Fibroblast of upper back skin (primary cell): ENCODE measurements at places on chromosomes 4 and X.

DNA sequence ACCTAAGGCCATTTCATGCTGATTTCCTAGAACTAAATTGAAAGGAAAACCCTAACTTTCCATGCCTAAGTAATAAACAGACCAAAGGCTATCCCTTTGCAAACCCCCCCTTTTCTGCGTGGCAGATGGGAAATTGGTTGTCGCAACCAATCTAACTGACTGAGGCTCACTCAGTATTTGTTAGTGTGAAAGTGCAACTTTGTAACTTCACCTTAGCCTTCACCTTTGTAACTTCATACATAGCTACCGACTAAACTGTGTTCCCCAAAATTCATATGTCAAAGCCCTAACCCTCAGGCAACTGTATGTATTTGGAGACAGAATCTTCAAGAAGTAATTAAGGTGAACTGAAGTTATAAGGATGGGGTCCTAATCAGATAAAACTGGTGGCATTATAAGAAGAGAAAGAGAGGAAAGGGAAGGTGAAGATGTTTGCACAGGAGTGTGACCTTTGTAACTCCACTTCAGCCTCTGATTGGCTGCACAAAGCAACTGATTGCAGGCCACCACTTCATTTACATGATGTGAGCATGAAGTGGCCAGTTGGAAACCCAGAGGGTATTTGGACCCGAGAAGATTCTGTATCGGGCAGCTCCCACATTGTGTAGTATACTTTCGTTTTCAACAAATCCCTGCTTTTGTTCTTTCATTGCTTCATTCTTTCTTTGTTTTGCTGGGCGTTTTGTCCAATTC, 4.9 kb upstream of the TMEM33 start:
- DNase-seq: no peak

DNA sequence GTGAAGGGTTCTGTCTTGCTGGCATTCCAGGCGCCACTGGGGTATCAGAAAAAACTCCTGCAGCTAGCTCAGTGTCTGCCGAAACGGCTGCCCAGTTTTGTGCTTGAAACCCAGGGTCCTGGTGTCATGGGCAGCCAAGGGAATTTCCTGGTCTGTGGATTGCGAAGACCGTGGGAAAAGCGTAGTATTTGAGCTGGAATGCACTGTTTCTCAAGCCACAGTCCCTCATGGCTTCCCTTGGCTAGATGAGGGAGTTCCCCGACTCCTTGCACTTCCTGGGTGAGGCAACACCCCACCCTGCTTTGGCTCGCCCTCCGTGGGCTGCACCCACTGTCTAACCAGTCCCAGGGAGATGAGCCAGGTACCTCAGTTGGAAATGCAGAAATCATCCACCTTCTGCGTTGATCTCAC, 40.1 kb downstream of the NOP14 start:
- no peak for DNase-seq

GRCh38 chrX:21996872-21997455, 35.2 kb upstream of the PHEX start:
- peak; percentile 71 for DNase-seq

- DNase-seq: no peak
These were observed 537.3 kb upstream of the RPS6KA3 start for GRCh38 chrX:20803971-20804370.

GRCh38 chr4:186878203-186878776, 154.6 kb upstream of the FAT1 start:
- DNase-seq: no peak

GRCh38 chr4:63589796-63590195, 819.5 kb downstream of the TECRL start:
- DNase-seq: no peak

- DNase-seq: no peak
These were observed 211.5 kb upstream of the MID1 start for GRCh38 chrX:10831716-10832502.

GRCh38 chr4:122606364-122607043, 14.4 kb downstream of the IL21 start:
- DNase-seq: no peak

DNA sequence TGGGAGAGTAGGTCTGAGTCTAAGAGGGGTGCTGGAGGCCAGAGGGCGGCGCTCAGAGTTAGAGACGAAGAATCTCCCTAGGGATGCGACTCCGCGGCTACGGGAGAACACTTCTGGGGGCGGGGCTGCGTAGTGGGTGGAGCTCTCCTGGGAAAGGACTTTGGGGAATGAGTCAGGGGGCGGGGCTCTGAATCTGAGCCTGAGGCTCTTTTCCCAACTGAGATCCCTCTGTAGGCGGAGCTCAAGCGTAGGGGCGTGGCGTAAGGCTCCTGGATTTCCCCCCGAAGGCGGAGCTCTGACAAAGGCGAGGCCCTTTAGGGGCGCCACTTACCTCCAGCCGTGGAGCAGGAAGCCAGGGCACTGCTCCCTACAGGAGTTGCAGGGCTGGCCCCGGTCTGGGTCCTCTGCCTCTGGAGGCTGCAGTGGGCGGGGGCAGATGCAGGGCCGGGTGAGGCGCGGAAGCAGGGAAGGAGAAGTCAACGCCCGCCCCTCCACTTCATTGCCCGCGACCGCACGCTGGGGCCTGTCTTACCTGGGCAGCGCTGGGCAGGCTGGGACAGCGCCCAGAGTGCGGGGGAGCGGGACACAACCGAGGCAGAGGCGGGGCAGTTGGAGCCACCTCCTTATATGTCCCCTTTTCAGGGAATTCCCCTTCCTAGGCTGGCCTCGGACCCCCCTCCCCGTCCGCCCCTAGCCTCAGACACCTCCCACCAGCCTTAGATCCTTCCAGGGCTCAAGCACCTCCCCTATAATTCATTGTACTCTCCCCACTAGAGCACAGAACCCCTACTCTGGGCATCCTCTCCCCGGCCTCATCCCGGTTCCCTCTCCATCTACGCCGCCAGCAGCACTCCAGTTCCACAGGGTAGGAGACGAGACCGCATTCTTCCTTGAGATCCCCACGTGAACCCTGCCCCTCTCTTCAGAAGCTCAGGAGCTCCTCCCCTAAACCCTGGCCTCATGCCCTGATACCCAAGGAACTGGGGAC, 1.6 kb downstream of the PRICKLE3 start:
- DNase-seq: peak; percentile 87

DNA sequence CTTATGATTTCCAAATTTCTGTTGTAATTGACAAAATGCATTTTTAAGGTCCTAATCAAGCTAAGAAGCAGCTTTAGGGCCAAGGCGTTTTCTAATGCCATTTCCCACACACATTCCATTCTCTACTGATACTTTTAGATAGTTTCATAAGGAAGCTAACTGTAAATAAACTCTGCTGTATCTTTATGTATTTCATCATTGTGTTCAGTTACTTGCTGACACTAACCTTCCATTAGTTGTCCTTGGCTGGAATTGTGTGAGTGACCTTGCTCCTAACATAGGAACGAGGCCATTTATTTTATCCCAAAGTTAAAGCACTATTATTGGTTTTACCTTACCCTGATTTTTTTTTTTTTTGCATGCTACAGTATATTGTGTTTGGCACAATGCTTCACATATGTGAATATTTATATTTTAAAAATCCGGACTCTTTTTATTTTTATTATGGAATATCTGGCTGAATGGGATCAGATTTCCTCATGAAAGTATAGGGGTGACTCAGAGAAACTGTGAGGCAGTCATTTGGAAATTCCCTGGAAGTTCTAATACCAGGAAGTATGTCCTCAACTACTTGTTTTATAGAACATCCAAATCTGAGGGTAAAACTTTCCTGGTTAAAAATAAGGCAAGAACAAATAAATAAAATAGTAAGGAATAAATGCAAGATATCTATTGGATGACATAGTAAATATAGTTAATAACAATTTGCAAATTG, 62.7 kb upstream of the SORBS2 start:
- peak; percentile 62 for DNase-seq

DNA sequence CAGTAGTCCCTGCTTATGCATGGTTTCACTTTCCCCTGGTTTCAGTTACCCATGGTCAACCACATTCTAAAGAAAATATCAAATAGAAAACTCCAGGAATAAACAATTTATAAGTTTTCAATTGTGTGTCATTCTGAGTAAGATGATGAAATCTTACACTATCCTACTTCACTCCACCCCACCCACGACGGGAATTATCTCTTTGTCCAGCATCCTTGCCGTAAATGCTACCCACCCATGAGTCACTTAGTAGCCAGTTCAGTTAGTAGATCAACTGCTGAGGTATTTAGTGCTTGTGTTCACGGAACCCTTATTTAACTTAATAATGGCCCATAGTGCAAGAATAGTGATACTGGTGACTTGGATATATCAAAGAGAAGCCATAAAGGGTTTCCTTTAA, 91.4 kb downstream of the KLHL13 start:
- DNase-seq: no peak

- DNase-seq: no peak
These were observed 361.1 kb downstream of the MID1IP1 start for GRCh38 chrX:39162322-39162735.

GRCh38 chrX:43813898-43814297, 68.4 kb downstream of the MAOB start:
- no peak for DNase-seq

- no peak for DNase-seq
These were observed 35.7 kb downstream of the ZNF518B start for GRCh38 chr4:10421344-10422055.

- DNase-seq: peak; percentile 57
These were observed 97.4 kb upstream of the MYOZ2 start for GRCh38 chr4:119038116-119038841.

DNA sequence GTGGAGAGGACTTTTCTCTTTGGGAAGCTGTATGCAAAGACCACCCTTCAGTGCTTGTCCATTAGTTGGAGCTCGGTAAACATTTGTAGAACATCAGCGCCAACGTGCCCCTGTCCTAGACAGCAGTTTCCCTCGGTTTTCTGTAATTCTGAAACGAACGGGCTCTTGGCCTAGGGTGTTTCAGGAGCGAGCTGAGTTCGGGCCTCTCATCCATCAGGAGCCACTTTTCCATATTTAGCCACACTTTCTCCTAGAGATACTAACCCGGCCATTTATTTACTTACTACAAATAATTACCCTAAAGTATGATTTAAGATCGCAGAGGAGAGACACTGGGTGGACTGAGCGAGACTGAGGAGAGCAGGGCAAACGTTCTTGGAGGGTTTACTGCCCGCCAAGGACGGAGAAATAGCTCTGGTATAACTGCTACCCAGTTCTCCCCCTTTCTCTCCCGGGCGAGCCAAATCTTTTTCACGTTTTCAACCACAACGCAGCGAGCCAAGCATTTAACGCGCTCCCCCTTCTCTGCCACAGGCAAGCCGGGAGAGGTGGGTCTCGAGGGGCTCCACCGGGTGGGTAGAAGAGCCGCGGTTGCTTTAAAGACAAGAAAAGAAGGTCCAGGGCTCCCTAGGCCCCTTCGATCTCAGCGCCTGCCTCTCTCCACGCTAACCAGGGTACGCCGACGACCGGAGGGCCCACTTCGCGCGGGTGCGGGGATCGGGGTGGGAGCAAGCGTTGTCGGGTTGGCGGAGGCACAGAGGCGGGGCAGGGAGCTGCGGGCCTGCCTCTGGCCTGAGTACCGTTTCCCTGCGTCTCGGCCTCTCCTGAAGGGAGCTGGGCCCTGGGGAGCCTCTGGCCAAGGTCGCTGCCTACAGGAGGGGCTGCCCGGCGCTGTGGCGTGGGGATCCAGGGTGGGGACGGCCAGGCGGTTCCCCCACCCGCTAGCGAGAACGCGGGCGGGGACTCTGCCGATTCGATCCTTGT, 10.8 kb upstream of the PITX2 start:
- DNase-seq: peak; percentile 17

DNA sequence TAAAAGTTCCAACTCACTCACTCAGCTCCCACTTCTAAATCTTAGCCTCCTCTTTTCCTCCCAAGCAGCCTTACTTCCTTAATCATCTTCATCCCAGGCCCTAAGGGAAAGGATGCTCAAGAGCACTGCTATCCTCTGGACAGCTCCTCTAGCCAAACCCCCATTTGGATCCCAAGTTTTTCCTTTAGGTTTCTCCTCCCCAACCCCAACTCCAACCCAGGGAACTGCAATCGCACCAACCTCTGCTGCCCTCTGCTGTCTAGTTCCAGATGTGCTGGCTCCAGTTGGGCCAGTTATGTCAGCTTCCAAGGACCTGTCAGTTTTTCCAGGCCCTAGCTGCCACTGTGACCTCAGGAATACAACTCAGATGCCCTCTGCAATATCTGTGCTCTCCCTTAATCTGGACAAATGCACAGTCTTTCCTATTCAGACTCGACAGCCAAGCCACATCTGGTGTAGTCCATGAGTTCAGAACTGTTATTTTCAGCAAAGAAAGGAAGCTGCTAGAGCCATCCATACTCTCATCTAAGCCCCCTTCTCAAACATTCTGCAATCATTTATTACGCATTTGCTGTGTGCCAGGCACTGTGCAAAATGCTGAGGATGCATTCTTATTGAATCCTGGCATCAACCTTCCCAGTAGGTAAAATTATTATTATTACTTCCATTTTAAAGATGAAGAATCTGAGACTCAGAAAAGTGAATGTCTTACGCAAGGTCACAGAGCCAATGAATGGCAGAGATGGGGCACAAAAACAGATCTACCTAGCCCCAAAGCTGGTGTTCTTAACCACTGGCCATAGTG, 12.3 kb upstream of the XPNPEP2 start:
- peak; percentile 61 for DNase-seq

GRCh38 chrX:99901091-99901490, 509.0 kb downstream of the PCDH19 start:
- DNase-seq: no peak

DNA sequence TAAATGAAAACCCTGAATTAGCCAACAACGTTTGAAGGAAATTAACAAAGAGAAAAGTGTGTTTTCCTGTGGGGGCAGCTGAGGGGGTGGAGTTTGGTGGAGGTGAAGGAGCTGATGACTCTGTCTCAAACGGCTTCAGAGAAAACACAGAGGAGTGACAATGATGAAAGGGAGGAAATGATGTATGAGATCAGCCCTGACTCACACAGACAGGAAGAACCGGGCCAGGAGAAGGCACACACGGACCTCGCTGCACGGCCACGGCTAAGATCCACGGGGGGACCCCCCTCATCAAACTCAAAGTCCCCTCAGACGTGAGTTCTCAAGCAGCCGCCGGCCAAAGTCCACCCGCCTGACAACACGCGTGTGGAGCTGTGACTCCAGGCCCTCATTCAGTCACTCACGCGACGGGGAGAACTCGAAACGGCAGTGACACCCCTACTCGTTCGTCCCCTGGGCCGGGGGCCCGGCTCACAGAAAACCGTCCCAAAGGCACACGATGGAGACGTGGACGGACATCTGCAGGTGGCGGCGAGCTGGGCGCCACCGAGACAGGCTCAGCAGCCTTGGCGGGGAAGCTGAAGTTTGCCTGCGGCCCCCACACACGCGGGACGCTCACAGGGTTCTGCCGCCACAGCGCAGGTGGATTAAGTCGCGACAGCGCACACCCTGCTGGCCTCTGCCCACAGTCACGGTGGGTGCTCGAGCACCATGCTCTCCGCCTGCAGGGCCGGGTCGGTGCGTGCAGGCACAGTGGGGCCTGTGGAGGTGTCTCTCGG, 28.8 kb downstream of the PPP2R3B start:
- DNase-seq: peak; percentile 79

- DNase-seq: no peak
These were observed 2.5 kb downstream of the PABPC1L2A start for GRCh38 chrX:73076838-73077237.

DNA sequence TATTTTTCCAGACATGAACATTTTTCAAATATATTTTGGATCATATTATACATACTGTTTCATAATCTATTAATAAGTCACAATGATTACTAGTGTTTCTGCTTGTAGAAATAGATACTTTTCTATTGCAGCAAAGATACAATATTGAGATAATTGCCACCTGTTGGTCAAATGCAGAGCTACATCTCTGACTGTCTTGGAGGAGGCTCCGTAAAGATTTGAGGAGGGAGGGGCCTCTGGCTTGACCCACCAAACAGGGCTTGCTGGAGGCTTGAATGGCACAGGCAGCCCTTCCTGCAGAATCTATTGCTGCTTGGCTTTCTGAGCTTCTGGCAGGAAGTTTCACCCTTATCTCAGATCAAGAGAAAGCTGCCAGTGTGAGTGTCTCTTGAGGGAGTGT, 99.3 kb upstream of the ARMCX2 start:
- DNase-seq: peak; percentile 39
